IMR-90 (cell line): ENCODE measurements at places on chromosomes 1 and 21. TPM values are rescaled to one million over a fixed set of nuclear protein-coding genes. Genes with fewer than 3 reads are reported as not detected.
A peak's percentile ranks its signal among the peaks of the same experiment; 100 is the strongest.

Gene LINGO4
- not detected in 2 replicates for total RNA-seq

Gene CDC7
- 4.7 and 6.9 TPM in 2 replicates for total RNA-seq

Gene CACNA1S
- total RNA-seq, result not detected in 2 replicates

Gene ERRFI1
- total RNA-seq, result 101 and 106 TPM in 2 replicates

Gene BEST4
- total RNA-seq, result not detected in 2 replicates

GRCh38 chr1:227942716-227943261 lies 4.9 kb downstream of the WNT9A start:
- DNase-seq, result no peak

DNA sequence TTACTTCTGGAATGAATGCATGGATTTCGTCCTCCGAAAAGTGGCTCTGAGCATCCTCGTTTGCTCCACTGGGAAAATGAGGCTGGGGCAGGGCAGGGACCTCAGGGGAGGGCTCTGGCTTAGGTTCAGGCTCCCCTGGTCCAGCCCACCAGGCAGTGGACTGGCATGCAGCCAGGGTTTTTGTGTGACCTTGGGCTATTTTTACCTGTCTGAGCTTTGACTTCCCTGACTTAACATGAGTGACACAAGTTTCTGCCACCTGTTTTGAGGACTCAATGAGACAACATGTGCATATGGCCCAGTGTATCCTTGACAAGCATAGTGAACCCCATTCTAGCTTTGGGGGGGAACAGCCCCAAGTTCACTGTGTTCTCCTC lies 32.6 kb upstream of the EDN2 start:
- no peak for DNase-seq

GRCh38 chr1:195851804-195852203 lies 756.4 kb downstream of the KCNT2 start:
- DNase-seq, result peak; percentile 5
